ENCODE measurements at places on chromosomes 4 and X.

DNA sequence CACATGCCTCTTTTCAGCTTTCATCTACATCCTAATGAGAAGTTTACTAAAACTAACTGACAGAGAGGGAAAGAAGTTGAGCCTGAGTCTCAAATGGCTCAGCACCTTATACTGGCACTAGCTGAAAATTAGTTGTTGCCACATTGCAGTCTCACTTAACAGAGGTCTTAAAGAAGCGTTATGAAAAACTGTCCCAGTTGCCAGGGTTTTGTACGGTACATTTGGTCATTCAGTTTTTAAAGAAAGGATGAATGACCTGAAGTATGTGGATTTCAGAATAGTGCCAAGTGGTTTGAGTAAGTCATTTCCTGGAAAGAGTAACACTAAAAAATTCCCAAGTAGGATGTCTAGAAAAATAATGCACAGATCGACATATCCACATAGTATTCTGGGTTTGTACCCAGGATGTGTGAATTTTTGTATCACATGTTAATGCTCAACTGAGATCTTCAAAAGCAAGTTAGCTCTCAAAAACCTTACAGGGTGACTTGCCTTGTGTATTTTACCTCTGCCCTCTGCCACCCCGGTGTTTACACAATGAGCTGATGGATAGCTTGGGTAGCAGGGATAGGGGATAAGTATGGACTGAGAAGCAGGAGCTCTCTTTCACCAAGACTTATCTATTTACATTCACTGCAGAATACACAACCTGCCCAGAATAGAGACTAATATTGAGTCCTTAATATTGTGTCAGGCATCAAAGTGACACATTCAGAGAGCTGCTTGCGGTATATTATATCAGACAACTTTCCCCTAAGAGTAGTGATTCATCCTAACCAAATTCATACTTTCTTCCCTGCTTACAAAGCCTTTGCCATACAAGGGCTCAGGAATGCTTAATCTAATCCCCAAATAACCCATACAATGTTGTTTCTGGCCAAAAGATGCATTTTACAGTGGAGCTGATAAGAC lies 1075.7 kb upstream of the PABPC4L start:
- no peak for DNase-seq

GRCh38 chr4:2847302-2847871 lies 3.7 kb downstream of the ADD1 start:
- no peak for DNase-seq

- DNase-seq = no peak
Observed at GRCh38 chrX:129842510-129843208, 1.0 kb downstream of the ZDHHC9 start.

GRCh38 chr4:152663203-152664066 lies 16.4 kb downstream of the TMEM154 start:
- DNase-seq = no peak

GRCh38 chrX:144722307-144722706 lies 525.0 kb upstream of the SPANXN1 start:
- DNase-seq = no peak

GRCh38 chrX:51891821-51892551 lies 1.4 kb upstream of the MAGED1 start:
- no peak for DNase-seq

DNA sequence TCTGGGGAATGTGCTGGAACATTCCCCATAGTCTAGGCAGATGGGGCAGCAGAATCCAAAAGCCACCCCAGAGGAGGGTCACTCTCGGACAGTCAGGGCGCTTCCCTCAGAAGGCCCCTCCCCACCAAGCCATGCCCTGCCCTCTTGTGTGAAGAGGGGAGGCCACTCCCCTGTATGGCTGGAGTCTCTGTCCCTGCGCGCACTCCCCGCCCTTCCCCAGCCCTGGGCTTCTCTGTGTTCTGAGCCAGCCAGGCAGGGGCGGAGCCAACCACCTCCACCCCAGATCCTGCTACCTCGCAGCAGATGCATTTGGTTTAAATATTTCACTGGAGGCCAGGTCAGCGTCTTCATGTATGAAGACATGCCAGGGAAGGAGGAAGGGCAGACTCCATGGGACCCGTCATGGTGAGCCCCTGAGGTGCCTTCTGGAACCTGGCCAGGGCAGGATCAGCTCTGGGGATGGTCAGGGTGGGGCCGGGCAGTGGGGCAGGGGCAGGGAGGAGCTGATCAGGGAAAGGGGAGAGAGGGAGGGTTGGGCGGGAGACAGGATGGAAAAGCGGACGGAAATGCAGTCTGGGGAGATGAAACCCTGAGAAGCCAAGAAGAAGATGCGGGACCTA lies 107.3 kb downstream of the ADRA2C start:
- no peak for DNase-seq

DNA sequence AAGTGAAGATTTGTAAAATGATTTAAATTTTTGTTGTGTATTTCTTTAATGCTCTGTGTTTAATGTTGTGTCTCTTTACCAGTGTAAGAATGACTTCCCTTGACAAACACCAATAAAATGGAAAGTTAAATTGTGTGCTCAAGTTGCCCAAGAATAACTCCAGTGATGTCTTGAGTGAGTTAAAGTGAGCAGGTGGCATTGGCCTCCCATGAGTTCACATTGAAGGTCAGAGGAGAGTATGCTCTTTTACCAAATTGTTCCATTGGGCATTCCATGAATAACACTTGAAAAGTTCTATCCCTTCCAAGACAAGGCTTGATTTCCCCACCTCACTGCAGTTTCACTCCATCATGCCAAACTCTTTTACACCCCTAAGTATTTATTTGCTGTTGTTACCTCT lies 4.5 kb downstream of the ANXA5 start:
- DNase-seq = no peak

DNA sequence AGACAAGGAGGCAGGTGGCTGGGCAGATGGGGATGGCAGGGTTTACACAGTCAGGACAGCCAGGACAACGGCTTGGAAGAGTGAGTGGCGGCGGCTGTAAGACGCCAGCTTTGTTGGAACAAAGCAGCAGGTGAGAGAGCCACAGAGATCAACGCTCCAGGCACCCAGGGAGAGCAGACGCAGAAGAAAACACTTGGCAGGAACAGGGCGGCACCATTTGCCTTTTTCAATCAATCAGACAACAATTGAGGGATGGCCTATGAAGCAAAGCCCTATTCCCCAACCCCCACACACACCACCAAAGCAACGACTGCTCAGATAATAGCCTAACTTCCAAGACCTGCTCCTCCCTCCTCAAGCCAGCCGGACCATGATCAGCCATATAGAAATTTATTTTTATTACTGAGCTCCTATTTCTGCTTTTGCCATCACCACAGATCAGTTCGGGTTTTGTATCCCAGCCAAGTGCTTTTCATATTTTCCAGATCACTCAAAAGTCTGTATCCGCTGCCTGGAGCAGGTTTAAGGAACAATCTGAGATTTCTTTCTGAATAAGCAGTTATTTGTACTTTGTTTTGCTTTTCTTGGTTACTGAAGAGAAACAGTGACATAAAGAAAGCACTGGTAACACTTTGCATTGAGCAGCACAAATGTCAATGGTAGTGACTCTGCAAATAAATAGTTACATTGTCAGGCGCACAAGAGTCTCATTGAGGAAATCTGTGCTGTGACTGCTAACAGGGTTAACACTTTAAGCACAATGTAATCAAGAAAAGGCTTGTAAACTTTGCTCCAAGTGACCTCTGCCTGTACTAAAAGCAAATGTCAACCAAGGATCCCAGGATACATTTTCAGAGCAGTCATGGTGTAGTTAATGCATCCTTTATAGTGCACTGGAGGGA lies 81.8 kb upstream of the RBPJ start:
- no peak for DNase-seq

- DNase-seq = no peak
Observed at GRCh38 chrX:20015422-20015821, 24.6 kb upstream of the BCLAF3 start.

GRCh38 chrX:30735839-30736238 lies 82.6 kb downstream of the GK start:
- peak; percentile 58 for DNase-seq

DNA sequence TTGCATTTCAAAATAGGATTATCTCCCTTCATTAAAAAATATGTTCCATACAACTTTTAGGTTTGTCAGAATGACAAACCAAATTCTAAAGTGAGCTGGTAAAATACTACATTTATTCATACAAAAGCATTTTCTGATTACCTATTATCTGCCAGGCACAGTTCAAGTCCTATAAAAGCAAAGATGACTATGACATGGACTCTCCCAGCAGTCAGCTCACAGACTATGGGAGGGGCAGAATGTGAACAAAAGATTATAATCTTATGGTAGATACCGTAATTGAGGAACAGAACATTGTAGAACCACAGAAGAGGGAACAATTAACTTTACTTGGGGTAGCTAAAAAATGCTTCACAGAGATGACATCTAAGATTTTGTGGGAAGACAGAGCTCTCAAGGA lies 12.4 kb downstream of the PAQR3 start:
- DNase-seq = no peak

DNA sequence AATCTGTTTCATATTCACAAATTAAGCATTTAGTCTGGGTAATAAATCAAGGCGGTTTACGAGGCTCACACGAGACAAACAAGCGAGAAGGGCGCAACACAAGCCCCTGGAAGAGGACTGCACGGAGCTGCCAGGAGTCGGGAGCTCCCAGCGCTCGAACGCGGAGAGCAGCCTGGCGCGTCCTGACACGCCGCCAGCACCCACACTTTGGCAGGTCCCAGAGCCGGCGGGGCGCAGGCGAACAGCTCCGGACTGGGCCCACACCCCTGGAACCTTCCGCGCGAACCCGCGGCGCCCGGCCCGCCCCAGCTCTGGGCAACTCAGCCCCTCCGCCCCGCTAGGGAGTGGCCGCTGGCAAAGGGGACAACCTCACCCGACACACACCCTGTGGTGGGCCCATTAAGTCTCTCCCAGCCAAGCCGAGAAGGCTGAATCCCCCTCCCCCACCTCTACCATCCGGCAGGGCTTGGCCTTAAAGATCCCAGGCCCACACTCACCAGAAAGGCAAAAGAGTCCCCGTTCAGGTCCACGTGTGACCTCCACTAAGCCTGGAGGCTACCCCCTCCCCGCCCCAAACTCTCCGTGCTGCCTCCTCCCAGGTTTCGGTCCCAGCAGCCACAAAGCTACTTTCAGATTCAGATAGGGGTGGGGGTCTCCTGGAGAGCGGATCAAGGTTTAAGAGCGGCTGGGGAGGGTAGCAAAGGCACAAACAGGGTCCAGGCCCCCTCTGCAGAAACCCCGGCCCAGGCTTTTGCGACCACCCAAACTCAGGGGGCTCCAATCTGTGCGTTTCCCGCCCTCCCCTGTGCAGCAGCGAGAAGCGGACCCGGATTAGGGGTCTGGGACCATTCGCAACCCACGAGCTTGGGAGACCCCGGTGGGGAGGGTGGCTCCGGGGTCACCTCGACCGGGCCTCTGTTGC lies 47.5 kb upstream of the BCOR start:
- no peak for DNase-seq

DNA sequence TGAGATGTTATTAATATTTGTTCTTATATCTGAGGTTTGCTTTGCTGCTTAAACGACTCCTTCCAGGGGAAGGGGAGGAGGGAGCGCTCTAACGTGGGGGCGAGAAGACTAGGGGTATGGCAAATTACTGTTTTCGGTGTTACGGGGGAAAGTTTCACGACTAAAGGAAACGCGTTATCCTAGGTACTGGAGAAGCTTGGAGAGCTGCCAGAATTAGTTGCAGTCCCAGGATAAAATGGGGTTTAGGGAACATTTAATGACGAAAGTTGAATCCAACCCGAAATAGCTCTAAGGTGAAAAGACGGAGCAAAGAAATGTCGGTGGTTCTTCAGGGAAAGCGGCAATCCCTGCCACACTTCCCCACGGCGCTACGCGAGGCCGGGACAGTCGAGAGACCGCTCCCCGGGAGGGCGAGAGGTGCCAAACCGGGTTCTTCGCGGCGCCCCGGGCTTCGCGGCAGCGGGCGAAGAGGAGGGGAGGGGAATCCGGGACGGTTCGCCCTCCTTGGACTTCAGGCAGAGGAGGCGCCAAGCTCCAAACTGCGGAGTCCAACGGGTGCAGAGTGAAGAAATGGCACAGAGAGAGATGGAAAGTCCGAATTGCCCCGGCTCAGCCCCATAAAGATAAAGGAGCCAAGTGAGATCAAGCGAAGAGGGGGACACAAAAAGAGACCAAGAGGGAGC lies 724 bp downstream of the THOC2 start:
- peak; percentile 0 for DNase-seq

- no peak for DNase-seq
Observed at GRCh38 chrX:153459986-153460385, 10.4 kb downstream of the HAUS7 start.

DNA sequence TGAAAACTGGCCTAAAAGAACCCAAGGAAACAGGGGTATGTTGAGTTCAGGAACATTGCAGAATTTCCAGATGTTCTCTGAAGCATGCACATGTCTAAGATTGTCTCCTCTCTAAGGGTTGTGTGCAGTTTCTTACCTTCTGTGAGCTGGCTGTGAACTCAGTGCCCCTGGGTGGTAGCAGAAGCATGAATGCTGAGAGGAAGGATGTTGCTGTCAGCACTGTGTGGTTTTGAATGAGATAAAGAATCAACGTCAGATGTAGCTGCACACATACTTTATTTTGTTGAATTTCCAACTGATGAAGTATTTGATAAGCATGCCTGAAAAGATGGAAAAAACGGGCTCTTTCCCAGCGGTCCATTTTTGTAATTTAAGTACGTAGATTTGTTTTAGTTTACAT lies 23.8 kb upstream of the CD38 start:
- DNase-seq = peak; percentile 46

DNA sequence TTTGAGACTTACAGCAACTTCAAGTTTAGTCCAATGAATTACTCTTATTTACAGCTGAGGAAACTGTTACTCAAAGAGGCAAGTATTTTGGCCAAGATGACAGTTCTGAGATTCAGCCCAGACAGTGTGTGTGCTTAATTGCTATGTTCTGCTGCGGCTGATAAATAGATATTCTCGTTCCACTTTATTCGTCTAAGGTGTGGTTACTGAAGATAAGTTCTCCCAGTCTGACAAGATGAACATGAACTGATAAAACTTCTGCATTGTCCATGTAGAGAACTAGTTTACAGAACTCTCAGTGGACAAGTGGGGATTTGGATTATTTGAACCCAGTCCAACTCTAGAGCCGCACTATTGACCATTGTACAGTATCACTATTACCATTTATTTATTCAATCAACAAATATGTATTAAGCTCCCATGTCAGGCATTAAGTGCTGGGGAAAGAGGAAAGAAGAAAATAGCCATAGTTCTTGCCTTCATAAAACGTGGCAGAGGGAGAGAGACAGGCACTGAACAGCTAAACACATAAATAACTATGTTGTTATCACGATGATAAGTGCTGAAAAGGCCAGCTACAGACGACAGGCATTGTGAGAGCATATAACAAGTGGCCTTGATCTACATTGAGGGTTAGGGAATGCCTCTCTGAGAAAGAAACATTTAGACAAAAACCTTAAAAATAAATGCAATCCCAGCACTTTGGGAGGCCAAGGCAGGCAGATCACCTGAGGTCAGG lies 4.0 kb upstream of the DHX15 start:
- no peak for DNase-seq

GRCh38 chr4:156571146-156571545 lies 400.5 kb downstream of the PDGFC start:
- DNase-seq = no peak

GRCh38 chr4:8046925-8047541 lies 107.4 kb upstream of the AFAP1 start:
- DNase-seq = peak; percentile 18
